ENCODE measurements at places on chromosomes 16 and 17.

DNA sequence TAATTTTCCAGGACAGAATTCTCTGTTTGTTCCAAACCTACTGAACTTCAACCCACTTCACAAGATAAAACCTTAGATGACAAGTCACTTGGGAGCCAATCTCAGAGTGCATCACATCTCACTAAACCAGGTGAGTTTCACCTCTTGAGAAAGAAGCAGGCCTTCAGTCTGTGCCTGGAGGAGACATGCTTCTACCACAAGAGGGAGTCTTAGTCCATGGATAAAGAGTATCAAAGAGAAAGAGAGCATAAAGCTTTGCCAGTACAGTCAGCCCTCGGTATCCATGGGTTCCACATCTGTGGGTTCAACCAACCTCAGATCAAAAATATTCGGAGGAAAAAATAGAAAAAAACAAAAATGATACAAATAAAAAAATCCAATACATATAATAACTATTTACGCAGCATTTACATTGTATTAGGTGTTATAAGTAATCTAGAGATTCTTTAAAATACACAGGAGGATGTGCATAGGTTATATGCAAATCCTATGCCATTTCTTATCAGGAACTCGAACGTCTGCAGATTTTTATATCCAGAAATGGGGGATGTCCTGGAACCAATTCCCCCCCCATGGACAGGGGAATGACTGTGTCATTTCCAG, 37.7 kb downstream of the DUSP14 start:
- H3K27me3 ChIP-seq: no peaks in the 10 kb centered on the region
- no peak overlapping the region for H3K4me3 ChIP-seq
- peaks cover 18% of the 10 kb centered on the region for H3K4me1 ChIP-seq
- H3K27ac ChIP-seq: no peak overlapping the region
- peaks cover 19% of the 10 kb centered on the region for H3K36me3 ChIP-seq
- no peak for DNase-seq

DNA sequence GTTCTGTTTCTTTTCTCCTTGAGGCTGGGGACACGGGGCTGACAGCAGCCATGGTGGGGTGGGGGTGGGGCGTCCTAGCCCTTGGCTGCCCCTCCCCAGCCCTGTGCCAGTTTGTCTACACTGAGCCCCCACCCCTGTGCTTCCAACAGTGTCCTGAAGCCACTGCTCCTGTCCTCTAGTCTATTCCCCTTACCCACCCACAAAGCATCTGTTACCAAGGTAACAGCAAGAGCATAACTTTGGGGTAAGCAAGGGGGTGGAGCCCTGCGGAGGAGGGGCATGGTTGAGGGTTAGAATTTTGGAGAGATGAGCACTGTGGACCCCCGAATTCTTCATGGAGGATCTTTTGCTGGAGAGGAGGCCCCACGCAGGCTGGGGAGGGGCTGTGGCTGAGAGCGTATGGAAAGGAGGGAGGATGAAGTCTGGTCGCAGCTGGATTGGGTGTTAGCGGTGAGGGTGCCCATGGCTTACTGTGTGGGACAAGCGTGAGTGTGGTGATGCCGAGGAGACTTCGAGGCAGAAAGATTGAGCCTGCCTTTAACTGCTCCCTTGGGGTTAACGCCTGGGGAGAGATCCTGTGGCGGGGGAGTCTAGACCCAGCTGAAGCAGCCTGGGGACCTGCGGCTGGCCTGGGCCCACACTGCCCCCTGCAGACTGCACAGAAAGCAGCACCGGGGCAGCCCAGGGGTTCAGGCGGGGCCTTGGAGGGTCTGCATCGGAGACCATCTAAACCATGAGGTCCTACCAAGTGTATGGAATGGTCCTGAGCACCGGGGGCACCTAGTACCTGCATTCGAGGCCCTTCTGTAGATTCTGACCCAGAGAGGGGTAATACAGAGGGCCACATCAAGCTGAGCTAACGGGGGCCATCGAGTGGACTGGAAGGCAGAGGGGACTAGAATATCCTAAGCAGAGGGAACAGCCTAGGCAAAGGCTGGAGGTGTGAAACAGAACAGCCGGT, 6.1 kb upstream of the STAC2 start:
- peak overlapping the region; percentile 53 for H3K4me3 ChIP-seq
- H3K4me1 ChIP-seq: peaks cover 13% of the 10 kb centered on the region
- H3K27ac ChIP-seq: peak overlapping the region; percentile 3
- peak; percentile 63 for DNase-seq
- no peaks in the 10 kb centered on the region for H3K36me3 ChIP-seq
- peaks cover 31% of the 10 kb centered on the region for H3K27me3 ChIP-seq

- H3K27ac ChIP-seq: no peak overlapping the region
- peaks cover 5% of the 10 kb centered on the region for H3K4me1 ChIP-seq
- H3K27me3 ChIP-seq: peaks cover 4% of the 10 kb centered on the region
- DNase-seq: no peak
- peaks cover 15% of the 10 kb centered on the region for H3K36me3 ChIP-seq
Observed at GRCh38 chr16:72666267-72666666, 381.7 kb downstream of the ZFHX3 start.

DNA sequence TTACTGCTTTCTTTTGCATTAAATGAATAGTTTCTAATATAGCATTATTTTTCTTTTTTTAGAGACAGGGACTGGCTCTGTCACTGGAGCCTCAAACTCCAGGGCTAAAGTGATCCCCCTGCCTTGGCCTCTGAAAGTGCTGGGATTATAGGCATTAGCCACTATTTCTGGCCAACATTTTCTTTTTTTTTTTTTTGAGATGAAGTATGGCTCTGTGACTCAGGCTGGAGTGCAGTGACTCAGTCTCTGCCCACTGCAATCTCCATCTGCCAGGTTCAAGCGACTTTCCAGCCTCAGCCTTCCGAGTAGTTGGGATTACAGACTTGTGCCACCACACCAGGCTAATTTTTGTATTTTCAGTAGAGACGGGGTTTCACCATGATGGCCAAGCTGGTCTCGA, 2.0 kb upstream of the DUXB start:
- H3K36me3 ChIP-seq: no peaks in the 10 kb centered on the region
- DNase-seq: no peak
- H3K27me3 ChIP-seq: peaks cover 3% of the 10 kb centered on the region
- no peak overlapping the region for H3K4me3 ChIP-seq
- H3K27ac ChIP-seq: no peak overlapping the region

DNA sequence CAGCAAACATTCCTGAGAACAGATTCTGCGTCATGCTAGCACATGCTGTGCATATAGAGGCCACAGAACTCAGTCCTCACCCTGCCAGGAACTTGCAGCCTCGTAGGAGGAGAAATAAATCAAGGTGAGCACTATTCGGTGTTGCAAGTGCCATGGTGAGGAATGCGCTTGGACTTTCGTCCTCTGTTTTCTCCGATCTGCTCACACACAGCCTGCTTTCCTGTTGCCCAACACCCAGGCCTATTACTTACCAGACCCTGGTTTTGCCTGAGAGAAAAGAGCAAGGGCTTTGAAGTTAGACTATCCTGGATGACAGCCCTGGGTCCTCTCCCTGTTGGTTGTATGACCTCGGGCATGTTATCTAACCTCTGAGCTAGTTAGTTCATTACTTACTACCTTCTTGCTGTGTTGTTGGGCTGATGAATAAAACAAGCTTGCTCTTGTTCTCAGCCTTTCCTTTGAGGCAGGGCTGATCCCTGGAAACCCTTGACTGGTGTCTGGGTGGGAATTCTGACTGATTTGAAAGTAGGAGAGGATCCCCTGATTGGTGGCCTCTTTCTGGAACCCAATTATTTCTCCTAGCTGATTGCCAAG, 2.9 kb downstream of the ACSF2 start:
- H3K4me3 ChIP-seq: no peak overlapping the region
- H3K27ac ChIP-seq: no peak overlapping the region

DNA sequence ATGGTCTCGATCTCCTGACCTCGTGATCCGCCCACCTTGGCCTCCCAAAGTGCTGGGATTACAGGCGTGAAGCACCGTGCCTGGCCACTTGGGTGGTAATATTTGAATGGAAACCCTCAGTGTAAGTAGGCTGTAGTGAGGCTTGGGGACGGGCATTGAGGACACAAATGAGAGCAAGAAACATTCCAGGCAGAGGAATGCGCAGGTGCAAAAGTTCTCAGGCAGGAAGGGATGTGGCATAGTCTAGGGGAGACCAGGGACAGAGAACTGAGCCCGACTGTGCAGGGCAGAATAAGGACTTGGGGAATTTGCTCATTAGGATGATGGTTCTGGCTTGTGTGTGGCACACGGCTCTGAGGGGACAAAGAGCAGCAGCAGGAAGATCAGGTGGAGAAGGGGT, 54.8 kb downstream of the GRB2 start:
- peaks cover 68% of the 10 kb centered on the region for H3K4me1 ChIP-seq
- H3K36me3 ChIP-seq: peaks cover 30% of the 10 kb centered on the region
- H3K27me3 ChIP-seq: no peaks in the 10 kb centered on the region

- peaks cover 12% of the 10 kb centered on the region for H3K4me1 ChIP-seq
- H3K4me3 ChIP-seq: no peak overlapping the region
- DNase-seq: no peak
- H3K27ac ChIP-seq: no peak overlapping the region
- H3K27me3 ChIP-seq: no peaks in the 10 kb centered on the region
Observed at GRCh38 chr17:50184611-50185398, 16.6 kb downstream of the COL1A1 start.

DNA sequence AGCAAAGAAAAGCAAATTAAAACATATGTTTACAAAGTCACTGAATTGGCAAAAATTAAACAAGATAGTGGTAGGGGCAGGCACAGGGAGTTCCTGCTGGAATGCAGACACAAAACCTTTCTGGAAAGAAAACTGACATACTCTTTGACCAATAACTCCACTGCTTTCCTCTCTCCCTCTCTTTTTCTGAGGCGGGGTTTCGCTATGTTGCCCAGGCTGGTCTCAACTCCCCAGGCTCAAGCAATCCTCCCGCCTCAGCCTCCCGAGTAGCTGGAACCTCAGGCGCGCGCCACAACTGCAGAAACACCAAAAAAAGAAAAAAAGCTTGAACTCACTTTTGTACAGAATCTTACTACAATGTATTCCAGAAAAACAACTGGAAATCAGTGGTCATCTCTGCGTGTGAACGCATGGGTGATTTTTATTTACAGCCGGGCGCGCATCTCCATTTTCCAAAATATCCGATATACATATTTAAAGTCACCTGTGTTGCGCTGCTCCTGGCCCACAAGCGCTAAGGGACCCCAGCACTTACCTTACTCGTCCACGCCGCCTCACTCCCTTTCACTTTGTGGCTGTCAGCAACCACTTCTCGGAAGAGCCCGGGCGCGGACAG, 480 bp downstream of the TXNL4B start:
- no peak for DNase-seq
- H3K4me1 ChIP-seq: peaks cover 36% of the 10 kb centered on the region
- peak overlapping the region; percentile 99 for H3K4me3 ChIP-seq
- peaks cover 29% of the 10 kb centered on the region for H3K36me3 ChIP-seq
- no peaks in the 10 kb centered on the region for H3K27me3 ChIP-seq

DNA sequence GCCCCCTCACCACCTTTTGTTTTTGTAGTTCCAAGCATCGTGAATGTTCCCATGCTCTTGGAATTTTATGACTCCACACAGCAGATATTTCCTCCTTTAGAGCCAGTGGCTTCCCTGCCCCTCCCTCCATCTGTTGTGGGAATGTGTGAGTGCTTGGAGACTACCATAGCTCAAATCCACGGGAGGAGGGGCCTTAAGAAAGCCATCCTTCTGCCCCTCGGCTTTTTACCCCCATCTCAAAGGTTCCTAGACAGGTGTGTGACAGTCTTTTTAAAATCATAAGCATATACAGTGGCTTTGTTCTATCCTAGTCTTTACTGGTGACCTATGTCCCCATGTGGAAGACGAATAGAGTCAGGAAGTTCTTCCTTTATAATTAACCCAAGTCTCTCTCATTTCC, 47.2 kb downstream of the YPEL2 start:
- no peak overlapping the region for H3K27ac ChIP-seq
- H3K4me3 ChIP-seq: no peak overlapping the region
- no peaks in the 10 kb centered on the region for H3K27me3 ChIP-seq
- H3K36me3 ChIP-seq: no peaks in the 10 kb centered on the region

- H3K27ac ChIP-seq: peak overlapping the region; percentile 69
- H3K4me1 ChIP-seq: peaks cover 74% of the 10 kb centered on the region
Observed at GRCh38 chr17:66348584-66349165, 46.3 kb downstream of the PRKCA start.

DNA sequence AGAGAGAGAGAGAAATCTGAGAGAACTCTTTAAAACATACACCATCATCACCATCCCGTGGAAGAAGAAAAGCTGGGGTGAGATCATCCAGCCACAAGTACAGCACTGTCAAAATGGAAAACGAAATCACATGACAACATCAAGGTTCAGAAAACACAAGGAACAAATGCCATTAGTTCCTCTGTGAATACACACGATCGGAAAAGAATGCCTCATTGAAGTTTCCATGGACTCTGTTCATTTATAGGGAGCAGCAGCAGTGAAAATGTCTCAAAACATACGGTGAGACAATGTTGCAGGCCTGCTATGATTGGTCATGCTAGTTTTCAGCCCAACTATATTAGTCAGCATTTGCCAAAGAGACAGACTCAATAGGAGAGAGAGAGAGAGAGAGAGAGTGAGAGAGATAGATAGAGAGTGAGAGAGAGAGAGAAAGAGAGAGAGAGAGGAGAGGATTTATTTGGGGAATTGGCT, 4.4 kb downstream of the CFAP97D1 start:
- H3K4me3 ChIP-seq: no peak overlapping the region
- H3K27me3 ChIP-seq: peaks cover 30% of the 10 kb centered on the region
- no peak for DNase-seq
- no peaks in the 10 kb centered on the region for H3K4me1 ChIP-seq
- no peaks in the 10 kb centered on the region for H3K36me3 ChIP-seq

GRCh38 chr17:39115135-39115534, 36.3 kb downstream of the PLXDC1 start:
- H3K4me1 ChIP-seq: peaks cover 4% of the 10 kb centered on the region
- no peak overlapping the region for H3K27ac ChIP-seq
- H3K36me3 ChIP-seq: peaks cover 1% of the 10 kb centered on the region

DNA sequence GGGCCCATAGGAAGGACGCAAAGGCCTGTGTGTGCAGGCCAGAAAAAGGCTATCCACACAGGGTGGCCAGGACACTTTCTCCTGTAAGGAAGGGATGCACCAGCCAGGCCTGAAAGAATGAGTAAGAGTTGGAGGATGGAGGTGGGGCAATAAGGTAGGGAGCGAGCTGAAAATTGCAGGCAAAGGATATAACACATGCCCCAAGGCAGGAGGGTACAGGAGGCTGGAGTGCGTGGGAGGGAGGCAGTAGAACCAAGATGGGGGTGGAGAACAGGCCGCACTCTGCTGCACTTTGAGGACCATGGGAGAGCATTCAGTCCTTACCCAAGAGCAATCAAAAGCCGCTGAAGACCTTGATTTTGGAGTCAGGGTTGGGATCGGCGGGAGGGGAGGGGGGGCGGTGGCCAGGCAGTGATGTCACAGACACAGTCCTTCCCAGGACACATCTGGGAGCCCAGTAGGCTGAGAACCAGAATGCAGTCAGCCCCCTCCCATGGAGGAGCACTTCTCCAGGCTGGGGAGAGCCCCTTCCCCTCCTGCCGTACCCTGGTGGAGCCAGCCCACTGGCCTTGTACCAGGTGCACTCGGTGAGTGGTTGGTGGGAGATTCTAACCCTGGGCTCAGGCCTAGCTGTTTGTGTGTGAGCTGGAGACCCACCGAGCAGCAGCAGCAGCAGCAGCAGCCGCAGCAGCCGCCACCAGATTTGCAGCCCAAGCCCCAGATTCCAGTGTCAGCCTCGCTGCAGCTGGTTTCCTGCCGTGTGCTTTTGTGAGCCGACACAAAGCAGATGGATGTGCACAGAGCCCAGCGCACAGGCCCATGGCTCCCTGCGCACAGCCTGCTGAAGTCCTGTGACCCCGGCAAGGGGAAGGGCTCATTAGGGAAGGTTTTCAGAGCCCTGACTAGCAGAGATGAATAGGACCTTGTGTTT, 17.5 kb downstream of the ANKRD40 start:
- H3K4me1 ChIP-seq: peaks cover 2% of the 10 kb centered on the region
- no peak for DNase-seq
- H3K27ac ChIP-seq: no peak overlapping the region
- no peak overlapping the region for H3K4me3 ChIP-seq
- H3K36me3 ChIP-seq: peaks cover 3% of the 10 kb centered on the region
